ENCODE measurements at places on chromosomes 3 and 15.

GRCh38 chr3:40653878-40654277 lies 129.1 kb downstream of the ZNF621 start:
- no peak for DNase-seq

DNA sequence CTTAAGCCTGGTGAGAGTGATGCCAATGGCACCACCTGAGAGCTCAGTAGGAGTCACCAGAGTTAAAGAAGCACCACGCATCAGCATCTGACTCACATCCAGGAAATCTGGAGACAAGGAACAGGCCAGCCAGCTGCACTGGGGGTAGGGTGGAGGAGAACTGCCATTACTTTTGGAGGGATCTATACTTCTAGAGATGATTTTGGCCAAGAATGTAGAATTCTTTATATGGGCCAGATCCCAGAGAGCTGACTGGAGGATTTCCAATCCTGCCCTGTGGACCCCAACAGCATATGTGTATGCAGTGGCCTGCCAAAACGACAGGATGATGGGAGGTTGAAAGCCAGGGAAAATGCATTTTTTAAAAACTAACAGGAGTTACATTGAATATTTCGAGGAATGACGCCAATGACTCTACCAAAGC lies 29.8 kb downstream of the CCR3 start:
- DNase-seq, result no peak

GRCh38 chr3:147688868-147689267 lies 279.7 kb downstream of the ZIC1 start:
- DNase-seq, result no peak

- DNase-seq, result no peak
Measured at GRCh38 chr3:177124882-177125281, 72.4 kb downstream of the TBL1XR1 start.

GRCh38 chr3:71045212-71045916 lies 538.2 kb downstream of the FOXP1 start:
- no peak for DNase-seq

GRCh38 chr3:25056036-25056755 lies 371.9 kb upstream of the RARB start:
- no peak for DNase-seq

DNA sequence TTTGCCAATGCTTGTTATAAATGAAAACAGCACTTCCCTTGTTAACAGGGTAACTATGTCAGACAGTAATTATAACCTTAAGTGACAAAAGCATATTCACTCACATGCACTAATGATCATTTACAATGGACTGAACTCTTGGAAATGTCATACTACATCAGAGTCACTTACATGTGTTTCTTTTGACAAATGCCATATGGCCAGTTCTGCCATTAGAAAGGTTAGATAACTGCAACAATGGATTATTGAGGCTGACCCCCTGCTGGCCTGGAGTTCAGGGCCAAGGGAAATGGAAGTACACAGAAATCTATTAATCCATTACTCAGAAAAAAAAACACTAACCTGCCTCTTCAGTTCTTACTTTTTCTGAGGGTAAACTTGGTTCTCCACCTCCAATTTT lies 313.4 kb downstream of the CNTN3 start:
- no peak for DNase-seq

GRCh38 chr15:61654002-61654740 lies 406.1 kb downstream of the VPS13C start:
- DNase-seq, result no peak

DNA sequence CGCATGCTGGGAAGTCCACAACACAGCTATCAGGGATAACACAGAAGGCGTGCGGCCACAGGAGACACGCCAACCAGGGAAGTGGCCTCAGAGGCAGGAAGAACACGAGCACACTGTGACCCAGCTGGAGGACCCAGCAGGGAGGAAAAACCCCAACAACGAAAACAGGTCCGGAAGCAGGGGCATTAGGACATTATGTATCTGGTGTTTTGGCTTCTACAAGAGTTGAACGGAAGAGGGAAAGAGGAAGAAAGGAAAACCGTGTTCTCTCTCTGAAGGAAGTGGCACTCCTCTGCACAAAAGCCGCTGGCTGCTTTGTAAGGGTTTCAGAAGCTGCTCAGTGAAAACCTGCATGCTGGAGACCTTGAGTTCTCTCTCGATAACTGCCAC lies 61.8 kb downstream of the HACD2 start:
- no peak for DNase-seq

GRCh38 chr3:10647376-10647775 lies 142.0 kb upstream of the ATP2B2 start:
- no peak for DNase-seq

GRCh38 chr15:48020166-48020565 lies 100.6 kb upstream of the SLC24A5 start:
- no peak for DNase-seq

GRCh38 chr3:195201295-195201694 lies 69.7 kb downstream of the XXYLT1 start:
- no peak for DNase-seq

DNA sequence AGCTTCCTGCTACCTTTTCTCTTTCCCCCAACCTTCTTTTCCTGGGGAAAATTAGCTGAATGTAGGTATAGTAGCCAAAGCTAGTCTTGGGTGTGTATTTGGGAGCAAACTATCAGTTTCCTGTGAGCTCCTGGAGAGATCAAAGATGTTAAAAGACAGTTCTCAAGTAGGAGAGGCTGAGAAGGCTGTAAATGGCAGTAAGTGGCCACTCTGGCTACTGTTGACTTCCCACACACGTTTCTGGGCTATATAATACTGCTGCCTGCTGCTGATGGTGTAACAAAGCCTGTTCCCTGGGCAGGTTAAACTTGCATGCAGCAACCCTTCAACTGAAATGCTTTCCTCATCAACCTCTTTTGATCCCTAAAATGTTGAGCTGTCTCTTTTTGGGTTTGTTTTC lies 27.6 kb downstream of the ARID3B start:
- DNase-seq, result no peak

GRCh38 chr3:182005701-182006100 lies 294.0 kb downstream of the SOX2 start:
- no peak for DNase-seq

DNA sequence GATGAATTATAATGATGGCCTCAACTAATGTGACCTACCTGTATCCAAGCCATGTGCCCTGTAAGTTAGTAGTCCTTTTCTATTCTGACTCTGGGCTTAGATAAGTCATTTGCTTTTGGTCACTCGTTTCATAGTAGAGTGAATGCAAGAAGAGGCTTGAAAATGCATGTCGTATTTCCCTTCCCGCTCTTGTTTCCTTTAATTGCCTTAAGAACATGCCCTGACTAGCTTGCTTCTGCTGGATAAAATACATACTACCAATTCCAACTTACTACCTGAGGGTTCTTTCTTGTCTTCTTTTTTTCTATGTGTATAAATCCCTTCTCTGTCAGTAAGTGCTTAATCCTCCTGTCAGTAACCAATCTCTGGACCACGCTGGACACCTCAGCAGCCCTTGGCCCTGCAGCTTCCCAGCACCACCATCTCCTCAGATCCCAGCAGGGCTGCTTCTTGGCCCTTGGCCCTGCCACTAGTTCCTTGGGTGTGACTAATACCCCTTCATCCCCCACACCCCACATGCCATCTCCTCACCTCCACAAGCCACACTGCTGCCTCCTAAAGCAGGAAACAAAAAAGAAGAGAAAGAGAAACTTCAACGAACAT lies 771.7 kb downstream of the IGSF11 start:
- DNase-seq, result no peak

GRCh38 chr3:123152687-123153086 lies 49.1 kb upstream of the SEC22A start:
- no peak for DNase-seq

GRCh38 chr3:157794771-157795170 lies 291.6 kb upstream of the VEPH1 start:
- no peak for DNase-seq

GRCh38 chr3:15557511-15557946 lies 36.0 kb upstream of the COLQ start:
- peak; percentile 14 for DNase-seq

GRCh38 chr3:147943265-147943945 lies 534.2 kb downstream of the ZIC1 start:
- no peak for DNase-seq

- no peak for DNase-seq
Measured at GRCh38 chr15:63223463-63223862, 34.1 kb downstream of the RAB8B start.

GRCh38 chr15:84654689-84655453 lies 788 bp upstream of the WDR73 start:
- peak; percentile 66 for DNase-seq

- no peak for DNase-seq
Measured at GRCh38 chr3:32706348-32707025, 21.5 kb downstream of the CNOT10 start.

DNA sequence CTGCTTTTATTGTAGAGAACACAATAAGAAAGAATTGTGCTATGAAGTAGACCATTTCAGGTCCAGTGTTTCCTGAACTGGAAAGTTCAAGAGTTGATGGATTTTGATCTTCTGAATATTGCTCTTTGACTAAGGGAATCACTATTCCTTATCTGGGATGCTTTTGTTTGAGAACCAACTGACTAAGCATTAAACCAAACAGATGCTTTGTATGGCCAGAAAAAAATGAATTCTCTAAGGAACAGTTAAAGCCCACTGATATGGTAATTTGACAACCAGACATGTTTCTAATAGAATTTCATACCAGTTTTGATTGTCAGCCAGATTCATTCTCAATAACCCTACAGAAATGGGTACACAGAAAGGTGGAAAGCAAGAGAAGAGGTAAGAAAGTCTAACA lies 67.5 kb upstream of the CADPS start:
- no peak for DNase-seq

- no peak for DNase-seq
Measured at GRCh38 chr3:116141724-116142123, 303.6 kb downstream of the LSAMP start.

- no peak for DNase-seq
Measured at GRCh38 chr3:38556640-38557358, 60.7 kb downstream of the EXOG start.

DNA sequence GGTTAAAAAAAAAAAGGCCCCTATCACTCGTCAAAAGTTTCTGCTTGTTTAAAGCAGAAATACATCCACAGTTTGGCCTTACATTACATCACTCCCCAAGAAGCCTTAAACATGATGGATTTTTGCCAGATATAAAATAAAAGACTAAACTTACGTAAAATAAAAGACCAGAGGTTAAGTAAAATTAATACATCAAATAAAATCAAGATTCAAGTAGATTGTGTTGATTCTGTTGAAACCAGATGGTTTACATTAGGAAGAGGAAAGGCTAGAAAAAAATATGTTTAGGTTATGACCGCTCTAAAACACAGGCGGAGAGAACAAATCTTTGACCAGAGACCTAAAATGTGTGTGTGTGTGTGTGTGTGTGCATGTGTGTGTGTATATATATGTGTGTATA lies 104.1 kb downstream of the DUT start:
- no peak for DNase-seq

- DNase-seq, result no peak
Measured at GRCh38 chr3:176359211-176359610, 838.1 kb downstream of the TBL1XR1 start.

All from activated CD4-positive, alpha-beta T cell treated with anti-CD3 and anti-CD28 coated beads for 1 hour (primary cell).